RPMI8226 (cell line): ENCODE measurements at places on chromosomes 13 and 19.
A peak's percentile ranks its signal among the peaks of the same experiment; 100 is the strongest.

DNA sequence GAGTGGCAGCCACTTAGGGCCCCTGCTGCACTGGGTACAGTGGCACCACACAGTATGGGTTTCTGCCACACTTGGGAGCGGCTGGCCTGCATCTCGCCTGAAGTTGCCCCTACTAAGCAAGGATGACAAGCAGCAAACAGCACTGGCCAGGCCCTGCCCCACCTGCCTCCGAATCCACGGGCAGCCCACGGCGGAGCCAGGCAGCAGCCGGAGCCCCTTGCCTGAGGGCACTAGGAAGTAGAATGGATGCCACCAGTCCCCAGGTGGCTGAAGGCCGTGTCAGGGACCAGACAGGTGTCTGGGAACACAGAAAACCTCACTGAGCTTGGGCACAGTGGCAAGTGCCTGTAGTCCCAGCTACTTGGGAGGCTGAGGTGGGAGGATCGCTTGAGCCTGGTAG, 19.4 kb downstream of the MLLT1 start:
- DNase-seq = no peak

- DNase-seq = no peak
Observed at GRCh38 chr19:29515233-29515619, 10.6 kb upstream of the VSTM2B start.

- no peak for DNase-seq
Observed at GRCh38 chr13:111661052-111661451, 340.6 kb downstream of the TEX29 start.

GRCh38 chr19:45595814-45596213, 6.2 kb downstream of the GPR4 start:
- no peak for DNase-seq

DNA sequence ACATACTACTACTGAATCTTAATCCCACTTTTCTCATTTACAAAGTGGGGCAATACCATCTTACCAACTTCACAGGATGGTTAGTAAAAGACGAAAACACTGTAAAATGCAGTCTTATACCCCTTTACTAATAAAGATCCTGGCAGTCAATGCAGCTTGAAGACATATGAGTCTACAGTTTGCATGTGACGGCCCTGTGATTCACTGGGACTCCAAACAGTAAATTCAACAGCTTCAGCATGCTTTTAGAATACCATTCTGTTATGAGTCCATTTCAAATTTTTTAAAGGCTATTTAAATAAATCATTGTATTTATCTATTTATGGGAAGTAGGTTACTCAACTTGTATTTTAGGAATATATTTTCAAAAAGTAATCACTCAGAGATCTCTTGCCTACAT, 629.1 kb downstream of the LIG4 start:
- no peak for DNase-seq

DNA sequence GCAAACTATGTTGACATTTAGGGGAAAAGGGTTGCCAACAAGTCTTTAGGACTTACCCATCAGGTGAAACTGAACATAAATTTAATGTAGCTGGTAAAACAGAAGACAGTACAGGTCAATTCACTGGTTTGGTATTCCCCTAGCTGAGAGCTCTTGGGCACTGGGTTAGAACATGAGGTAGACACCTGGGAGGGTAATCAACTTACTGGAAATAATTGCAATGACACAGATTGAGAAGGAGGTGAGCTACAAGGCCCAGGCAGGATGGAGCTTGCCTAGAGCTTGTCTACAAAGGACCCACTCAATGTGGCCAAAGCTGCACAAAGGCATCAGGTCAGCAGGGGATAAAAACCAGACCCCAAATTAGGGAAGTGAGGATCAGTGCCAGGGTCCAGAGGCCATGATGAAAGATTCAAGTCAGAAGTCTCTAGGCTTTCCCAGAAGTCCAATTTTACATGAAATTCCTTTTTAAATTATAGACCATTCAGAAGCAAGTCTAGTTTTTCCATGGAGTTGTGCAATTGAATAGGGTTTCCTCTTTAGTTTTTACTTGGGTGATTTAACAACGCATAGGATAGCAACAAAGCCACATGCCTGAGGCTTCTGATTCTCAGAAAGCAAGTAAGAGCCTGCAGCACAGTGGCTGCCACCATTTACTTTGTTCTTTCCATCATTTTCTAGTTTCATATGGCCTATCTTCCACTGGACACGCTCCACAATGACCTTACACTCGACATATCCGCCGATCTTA, 194.0 kb downstream of the NDFIP2 start:
- DNase-seq = no peak

DNA sequence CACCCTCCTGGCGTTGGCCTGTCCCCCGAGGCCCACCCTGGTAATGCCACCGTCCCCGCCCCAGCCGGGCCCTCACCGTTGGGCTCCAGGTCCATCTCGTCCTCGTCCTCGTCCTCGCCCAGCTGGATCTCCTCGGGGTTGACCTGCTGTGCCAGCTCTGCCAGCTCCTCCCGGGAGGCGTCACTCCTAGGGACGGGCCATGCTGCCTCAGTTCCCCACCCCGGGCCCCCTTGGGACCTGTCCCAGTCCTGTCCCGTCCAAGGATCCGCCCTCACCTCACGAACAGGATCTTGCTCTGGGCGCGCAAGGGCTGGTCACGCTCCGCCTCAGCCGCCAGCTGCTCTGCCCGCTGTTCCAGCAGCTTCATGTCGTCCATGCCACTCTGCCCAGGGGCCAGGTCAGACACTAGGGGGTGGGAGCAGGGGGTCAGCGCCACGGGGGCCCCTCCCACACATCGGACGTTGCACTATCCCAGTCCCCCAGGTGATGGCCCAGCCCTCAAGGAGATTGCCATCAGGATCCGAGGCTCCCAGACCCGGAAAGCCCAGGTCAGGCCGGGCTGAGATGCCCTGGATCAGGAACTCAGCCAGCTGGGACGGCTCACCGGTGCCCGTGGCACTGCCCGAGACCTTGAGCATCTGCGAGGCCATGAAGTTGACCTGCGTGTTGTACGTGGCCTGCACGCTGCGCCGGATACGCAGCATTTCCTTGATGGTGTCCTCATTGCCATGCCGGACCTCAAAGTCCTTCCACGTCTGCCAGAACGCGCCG, 9.5 kb downstream of the XAB2 start:
- no peak for DNase-seq

DNA sequence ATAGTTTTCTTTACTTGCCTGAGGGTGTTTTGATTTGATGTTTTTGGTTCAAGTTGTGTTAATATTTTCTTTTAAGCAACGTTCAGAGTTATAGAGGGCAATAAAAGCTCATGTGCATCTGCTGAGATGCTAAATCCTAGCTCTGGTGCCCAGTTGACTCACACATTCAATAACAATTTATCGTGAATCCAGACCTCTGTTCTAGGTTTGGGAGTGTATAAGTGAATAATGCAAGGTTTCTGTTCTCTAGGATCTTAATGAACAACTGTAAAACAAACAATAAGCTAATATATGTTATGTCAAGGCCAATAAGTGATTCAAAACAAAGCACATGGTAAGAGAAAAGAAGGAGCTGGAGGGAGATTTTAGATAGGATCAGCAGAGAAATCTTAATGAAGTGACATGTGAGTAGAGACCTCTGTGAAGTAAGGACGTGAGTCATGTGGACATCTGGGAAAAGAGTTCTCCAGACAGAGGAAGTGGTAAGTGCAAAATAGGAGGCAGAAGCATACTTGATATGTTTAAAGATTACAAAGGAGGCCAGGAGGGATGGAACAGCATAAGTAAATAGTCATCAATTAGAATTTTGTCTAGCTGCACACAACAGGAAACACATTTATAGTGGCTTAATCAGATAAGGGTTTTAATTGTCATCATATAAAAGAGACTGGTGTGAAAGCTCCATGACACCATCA, 278.5 kb upstream of the HTR2A start:
- DNase-seq = no peak

GRCh38 chr19:45097776-45098520, 5.0 kb downstream of the PPP1R37 start:
- DNase-seq = no peak

DNA sequence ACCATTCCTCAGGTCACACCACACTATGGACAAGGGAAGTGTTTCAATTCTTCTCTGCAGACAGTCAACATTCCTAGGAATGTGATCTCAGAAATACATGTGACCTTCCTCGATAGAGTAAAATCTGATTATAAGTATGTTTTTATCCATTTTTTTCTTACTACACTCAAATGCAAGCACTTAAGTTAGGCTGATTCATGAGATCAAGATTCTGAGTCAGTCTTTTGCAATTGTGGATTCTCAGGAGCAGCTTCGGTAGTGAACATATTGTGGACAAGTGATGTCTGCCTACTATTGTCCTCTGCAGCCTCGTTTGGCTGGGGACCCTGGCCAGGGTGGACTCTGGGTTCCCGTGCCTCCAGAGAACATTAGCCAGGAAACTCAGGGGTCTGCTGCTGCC, 3.2 kb downstream of the SERPINE3 start:
- no peak for DNase-seq

GRCh38 chr13:31945202-31945961, 86.2 kb upstream of the FRY start:
- DNase-seq = peak; percentile 5
